ENCODE measurements at places on chromosomes 13 and 19. TPM values are rescaled to one million over a fixed set of nuclear protein-coding genes. Genes with fewer than 3 reads are reported as not detected.

Gene MAP2K2
- 126 TPM for total RNA-seq

Gene DLL3
- 0.73 TPM for total RNA-seq

Gene CYP4F8
- total RNA-seq, result not detected

Gene MARK4
- total RNA-seq, result 28.0 TPM

Gene CAPN12
- 14.9 TPM for total RNA-seq

Gene C2CD4C
- total RNA-seq, result not detected

Gene ZNF665
- 7.1 TPM for total RNA-seq

Gene CBY2
- not detected for total RNA-seq

Gene CHST8
- total RNA-seq, result not detected

Gene EFNA2
- not detected for total RNA-seq

Gene RNF17
- not detected for total RNA-seq

Gene PLK5
- not detected for total RNA-seq

Gene GPR18
- total RNA-seq, result 32.4 TPM

Gene POSTN
- total RNA-seq, result not detected

Gene CAMSAP3
- total RNA-seq, result 0.80 TPM

Gene STOML3
- total RNA-seq, result not detected

Gene SOX1
- total RNA-seq, result not detected

Gene MAP2K7
- 52.8 TPM for total RNA-seq

Measured in activated B cell treated with CpG ODN at 0.5 μM for 24 hours (primary cell).